Cardiac fibroblast (primary cell): ENCODE measurements at places on chromosomes 7 and 10.
A peak's percentile ranks its signal among the peaks of the same experiment; 100 is the strongest.

DNA sequence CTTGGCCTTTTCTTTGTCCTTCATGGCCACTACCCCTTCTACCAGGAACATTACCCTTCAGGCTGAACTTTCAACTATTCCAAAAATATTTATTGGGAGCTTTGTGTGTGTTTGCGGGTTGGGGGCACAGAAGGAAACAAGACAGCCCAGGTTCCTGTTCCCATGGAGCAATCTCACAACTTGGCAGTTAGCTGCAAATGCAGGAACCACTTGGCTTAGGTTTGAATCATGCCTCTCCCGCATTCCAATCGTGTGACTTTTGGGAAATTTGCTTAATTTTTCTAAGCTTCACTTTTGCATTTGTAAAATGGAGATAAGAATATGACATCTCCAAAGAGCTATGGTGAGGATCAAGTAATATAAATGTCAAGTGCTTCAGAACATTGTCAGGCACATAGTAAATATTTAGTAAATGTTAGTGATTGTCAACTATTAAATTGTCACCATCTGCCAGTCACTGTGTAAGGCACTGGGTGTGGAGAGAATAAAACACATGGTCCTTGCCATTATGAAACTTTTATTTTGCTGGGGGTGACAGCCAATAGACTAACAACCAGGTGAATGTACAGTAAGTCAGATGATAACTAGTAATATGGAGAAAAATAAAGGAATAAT, 277.1 kb downstream of the SNX13 start:
- peak; percentile 91 for DNase-seq

- DNase-seq, result no peak
These were observed 141.1 kb upstream of the WNT16 start for GRCh38 chr7:121187676-121188075.

GRCh38 chr7:7868572-7868899, 100.1 kb upstream of the GLCCI1 start:
- no peak for DNase-seq

- no peak for DNase-seq
These were observed 141.2 kb downstream of the ADAM22 start for GRCh38 chr7:88075216-88075615.

DNA sequence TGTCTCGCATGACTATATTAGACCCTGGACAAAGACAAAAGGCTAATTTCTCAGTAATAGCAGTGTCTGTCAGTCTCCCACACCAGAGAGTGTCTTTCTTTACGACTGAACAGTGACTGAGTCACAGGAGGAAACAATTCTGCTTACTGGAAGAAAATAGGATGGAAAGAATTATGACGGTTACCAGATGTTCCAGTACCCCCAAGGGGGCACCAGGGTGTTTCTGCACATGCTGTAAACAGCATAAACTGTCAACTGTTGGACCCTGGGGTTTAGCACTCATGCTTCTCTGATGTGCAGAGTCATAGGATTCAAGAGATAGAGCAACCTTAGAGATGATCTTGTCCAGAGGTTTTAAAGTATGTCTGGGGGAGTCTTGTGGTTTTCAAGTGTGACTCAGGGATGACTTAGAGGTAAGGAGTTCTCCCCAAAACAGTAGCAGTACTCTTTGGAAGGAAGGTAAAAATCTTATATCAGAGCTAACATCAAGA, 291.7 kb downstream of the THSD7A start:
- DNase-seq, result peak; percentile 84

GRCh38 chr10:87841186-87841585, 22.1 kb downstream of the KLLN start:
- DNase-seq, result peak; percentile 29

DNA sequence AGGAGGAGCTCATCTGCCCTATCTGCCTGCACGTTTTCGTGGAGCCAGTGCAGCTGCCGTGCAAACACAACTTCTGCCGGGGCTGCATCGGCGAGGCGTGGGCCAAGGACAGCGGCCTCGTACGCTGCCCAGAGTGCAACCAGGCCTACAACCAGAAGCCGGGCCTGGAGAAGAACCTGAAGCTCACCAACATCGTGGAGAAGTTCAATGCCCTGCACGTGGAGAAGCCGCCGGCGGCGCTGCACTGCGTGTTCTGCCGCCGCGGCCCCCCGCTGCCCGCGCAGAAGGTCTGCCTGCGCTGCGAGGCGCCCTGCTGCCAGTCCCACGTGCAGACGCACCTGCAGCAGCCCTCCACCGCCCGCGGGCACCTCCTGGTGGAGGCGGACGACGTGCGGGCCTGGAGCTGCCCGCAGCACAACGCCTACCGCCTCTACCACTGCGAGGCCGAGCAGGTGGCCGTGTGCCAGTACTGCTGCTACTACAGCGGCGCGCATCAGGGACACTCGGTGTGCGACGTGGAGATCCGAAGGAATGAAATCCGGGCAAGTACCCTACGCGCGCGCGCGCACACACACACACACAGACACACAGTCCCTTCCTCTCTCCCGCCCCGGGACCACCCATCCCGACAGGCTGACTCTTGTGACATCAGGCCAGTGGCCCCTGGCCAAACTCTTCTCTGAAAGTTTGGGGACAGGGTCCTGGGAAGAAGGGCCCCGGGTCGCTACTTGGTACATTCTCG, 538 bp downstream of the TRIM8 start:
- DNase-seq, result peak; percentile 70

DNA sequence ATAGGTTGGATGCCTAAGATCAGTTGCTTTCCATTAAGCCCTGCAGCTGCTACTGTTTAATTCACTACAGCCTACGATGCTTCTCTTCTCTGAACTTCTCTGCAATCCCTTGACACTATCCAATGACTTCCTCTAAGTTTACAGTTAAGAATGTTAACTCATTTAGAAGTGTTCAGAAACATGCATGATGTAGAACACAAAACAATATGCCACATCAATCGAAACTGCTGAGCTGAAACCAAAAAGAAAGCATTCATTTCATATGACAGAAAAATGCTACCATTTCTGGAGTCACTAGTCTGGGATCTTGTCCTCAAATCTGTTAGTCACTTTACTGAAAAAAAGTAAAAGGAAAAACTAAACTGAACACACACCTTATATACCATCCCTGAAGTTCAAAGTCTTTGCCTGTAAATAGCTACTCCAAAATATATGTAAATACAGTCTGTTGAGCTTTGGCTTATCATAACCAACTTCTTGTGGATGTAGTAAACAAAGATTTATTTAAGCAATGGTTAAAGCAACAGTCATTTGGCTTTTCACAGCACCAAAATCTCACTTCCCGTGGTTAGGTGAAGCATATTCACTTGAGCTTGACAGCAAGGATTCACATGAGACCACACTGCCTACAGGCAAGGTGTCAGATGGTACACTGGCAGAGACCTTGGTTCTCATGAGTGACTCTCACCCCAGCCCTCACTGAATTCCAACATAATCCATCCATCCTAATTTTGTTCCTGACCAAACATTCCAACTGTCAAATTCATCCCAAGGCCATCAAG, 187.0 kb downstream of the PPP1R17 start:
- DNase-seq, result no peak

- peak; percentile 22 for DNase-seq
These were observed 747 bp downstream of the GDI2 start for GRCh38 chr10:5812283-5813090.

DNA sequence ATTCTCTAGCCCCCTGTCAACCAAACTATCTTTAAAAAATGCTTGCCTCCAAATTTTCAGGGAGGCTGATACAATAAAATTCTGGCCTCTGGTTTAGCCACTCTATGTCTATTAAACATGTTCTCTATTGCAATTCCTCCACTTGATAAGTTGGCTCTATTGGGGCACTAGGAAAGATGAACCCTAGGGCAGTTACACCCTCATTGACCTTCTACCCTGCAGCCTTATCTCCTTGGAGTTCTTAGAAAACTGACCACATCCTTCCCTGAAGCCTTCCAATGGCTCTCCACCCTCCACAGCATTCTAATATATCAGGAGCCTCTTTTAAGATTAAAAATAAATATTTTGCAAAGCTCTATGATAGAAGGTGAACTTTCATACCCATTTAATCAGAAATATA, 30.6 kb downstream of the SVOPL start:
- no peak for DNase-seq

DNA sequence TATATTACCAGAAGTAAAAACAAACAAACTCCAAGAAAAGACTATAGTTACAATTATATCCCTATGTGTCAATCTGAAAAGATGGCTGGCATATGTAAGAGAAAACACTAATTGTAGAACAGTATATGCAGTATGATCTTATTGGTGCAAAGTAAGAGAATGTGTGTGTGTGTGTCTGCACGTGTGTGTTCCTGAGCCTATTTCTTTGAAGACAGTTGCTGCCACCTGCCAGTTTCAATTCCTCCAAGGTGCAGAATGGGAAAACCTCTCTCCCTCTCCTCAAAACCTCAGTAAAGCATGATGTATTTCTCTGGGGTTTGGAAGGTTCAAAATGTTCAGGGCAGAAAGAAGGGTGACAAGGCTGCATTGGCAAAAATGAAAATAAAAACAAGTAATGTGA, 8.8 kb upstream of the SFTPA1 start:
- DNase-seq, result no peak

DNA sequence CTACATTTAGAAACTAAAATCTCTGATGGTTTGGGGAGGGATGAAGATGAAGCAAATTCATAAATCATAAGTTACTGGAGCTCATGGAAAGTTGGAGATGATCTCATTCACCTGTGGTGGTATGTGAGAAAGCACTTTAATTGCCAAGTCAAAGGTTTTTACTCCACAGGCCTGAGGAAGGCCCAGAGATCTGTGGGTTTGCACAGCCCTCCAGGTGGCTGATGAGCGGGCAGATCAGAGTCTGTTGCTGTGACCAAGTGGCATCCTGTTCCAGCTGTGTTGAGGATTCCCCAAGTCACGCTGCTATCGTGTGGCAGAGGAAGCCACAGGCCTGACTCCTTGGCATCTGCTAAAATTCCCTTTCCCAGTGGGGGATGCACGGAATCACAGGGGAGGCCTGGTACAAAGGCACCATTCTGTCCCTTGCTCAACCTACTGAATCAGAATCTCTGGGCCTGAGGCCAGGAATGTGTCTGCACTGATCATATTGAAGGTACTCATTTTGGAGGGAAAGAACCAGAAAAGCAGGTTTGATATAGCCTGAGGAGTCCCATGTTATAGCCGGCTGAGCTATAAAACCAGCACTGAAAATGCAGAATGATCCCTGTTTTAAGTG, 19.7 kb upstream of the DDC start:
- no peak for DNase-seq

DNA sequence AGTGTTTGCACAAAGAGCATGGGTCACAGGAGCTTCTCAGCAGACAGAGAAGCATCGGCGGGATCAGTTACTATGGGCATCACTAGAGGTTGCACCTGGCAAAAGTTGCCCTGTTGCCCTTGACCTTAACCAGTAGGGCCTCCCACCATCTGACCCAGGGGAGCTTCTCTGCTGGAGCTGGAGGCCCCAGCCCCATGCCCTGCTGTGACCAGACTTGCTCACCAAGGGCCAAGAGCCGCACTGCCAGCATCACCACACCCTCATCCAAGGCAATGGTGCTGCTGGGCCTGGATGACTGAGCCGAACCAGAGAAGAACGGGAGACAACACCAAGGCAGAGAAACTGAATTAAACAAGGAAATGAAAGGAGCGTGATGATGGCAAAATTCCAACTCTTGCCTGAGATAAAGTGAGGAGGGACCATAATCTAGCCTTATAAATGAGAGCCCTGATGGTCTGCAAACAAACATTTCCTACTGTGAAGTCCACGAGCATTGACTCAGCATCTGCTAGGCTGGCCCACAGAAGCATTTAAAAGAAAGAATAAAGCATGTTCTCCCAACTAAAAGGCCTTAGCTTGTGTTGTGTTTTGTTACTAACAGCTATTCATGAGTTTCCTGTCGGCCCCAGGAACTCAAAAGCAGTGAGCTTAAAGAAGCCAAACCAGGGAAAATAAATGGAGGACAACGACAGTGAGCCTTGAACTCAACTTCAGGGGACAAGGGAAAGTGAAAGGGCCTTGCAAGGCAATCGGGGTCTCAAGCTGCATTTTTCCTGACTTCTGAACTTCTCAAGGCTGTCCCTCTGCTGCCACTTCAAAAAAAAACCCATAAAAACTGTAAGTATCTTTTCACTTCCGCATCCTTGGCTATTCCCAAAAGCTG, 60.4 kb downstream of the AFAP1L2 start:
- no peak for DNase-seq

DNA sequence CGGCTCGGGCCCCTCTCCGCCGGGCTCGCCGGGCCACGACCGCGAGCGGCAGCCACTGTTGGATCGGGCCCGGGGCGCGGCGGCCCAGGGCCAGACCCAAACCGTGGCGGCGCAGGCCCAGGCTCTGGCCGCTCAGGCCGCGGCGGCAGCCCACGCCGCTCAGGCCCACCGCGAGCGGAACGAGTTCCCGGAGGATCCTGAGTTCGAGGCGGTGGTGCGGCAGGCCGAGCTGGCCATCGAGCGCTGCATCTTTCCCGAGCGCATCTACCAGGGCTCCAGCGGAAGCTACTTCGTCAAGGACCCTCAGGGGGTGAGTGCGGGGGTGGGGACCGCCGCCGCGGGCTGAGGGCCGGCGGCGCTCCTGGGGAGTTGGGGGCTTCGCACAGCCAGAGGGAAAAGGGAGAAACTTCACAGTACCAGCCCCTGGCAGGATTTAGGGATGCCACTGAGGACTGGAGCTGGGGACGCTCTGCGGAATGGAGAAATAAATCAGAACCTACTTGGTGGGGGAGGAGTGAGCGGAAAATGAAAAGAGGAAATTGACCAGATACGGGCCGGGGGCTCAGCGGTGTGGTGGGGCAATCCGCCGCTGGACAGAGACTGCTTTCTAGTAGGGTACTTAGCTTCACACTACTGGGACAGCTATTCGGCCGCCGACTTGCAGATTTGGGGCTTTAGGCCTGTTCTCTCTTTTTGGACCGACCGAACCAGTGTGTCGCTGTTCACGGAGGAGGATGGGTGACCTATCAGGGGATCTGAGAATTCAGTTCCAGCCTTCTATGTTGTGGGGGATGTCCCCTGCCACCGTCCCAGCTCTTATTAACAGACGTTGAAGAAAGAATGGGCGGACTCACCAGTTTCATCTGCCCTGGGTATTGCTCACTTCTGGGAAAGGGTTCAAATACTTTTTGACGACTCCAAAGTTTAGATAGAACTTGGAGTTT, 669 bp downstream of the PI4K2A start:
- peak; percentile 62 for DNase-seq

GRCh38 chr10:29736366-29737073, 101.7 kb upstream of the SVIL start:
- DNase-seq, result peak; percentile 45

GRCh38 chr7:41956705-41957104, 253.8 kb upstream of the INHBA start:
- DNase-seq, result peak; percentile 52

GRCh38 chr7:57404967-57405421, 45.0 kb upstream of the ZNF716 start:
- DNase-seq, result no peak

GRCh38 chr10:13502380-13502779, 26.4 kb downstream of the BEND7 start:
- DNase-seq, result no peak

- no peak for DNase-seq
These were observed 1.5 kb downstream of the PDCD4 start for GRCh38 chr10:110872984-110873923.

DNA sequence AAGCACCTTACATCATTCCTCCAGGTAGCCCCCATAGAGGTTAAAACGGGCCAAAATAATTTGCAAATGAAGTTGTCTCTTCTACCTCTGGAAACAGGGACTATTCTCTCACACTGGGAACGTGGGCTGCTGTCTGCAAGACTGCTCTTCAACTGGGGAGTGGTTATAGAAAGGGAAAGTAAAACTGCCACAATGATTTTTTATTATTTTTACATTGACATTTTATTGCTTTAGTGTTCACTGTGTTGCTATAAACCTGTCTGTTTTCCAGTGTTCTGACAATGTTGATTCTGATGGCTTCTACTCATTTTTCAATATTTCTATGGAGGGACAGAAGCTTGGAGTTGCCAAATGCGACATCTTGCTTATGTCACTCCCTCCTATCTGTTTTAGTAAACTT, 115.1 kb upstream of the ANTXRL start:
- no peak for DNase-seq

GRCh38 chr7:116239020-116239419, 28.7 kb downstream of the TES start:
- DNase-seq, result no peak
